ENCODE measurements at places on chromosomes 7 and 10.
A peak's percentile ranks its signal among the peaks of the same experiment; 100 is the strongest.

GRCh38 chr10:109587366-109587765 is 335.9 kb downstream of the XPNPEP1 start:
- no peak for DNase-seq

DNA sequence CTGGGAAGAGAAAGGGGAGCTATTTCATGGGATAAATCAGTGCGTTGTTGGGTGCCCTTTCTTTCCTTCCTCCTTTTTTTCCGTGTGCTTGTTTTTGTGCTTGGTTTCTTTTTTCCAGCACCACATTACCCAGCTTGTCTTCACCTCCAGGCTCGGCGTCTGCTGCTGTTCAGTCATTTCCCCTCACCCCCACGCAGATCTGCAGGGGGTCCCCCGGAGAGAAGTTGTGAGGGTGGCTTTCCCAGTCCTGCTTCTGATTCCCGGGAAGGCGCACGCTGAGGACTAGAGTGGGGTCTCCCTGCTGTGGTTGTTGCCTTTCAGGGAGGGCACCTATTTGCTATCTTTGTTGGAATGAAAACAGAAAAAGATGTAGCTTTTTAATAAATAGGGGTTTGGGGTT is 1.6 kb downstream of the CAMK1D start:
- no peak for DNase-seq

- DNase-seq: no peak
Observed at GRCh38 chr7:157955348-157955999, 618.7 kb downstream of the DNAJB6 start.

DNA sequence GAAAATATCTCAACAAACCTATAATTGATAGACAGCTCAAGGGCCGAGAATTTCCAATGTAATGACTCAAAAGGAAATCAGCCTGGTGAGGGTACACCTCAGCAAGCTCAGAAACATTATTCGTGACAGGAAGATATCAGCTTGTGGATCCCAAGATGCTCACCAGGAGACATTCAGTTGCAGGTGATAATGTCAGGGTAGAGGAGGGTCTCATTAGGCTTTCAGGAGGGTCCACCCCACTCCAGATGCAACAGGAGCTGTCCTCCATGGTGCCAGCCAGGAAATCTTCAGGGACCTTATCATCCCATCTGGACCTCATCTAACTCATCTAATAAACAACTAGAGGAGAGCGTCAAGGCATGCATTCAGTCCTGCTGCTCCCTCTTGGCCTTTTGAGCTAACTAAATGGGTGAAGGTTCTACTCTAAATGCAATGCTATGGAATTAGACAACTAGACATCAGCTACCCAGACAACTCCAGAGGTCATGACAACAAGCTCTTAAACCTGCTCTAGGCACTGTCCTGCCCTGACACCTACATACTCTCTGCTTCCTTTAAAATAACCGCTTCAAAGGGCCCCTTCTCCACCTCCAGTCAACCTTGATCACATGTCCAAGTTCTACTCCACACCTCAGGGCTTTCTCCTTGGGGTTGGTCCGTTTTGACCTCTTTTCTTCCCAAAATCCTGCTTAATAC is 4.3 kb upstream of the GIMAP5 start:
- DNase-seq: no peak

GRCh38 chr7:3011211-3011852 is 32.3 kb downstream of the CARD11 start:
- no peak for DNase-seq

DNA sequence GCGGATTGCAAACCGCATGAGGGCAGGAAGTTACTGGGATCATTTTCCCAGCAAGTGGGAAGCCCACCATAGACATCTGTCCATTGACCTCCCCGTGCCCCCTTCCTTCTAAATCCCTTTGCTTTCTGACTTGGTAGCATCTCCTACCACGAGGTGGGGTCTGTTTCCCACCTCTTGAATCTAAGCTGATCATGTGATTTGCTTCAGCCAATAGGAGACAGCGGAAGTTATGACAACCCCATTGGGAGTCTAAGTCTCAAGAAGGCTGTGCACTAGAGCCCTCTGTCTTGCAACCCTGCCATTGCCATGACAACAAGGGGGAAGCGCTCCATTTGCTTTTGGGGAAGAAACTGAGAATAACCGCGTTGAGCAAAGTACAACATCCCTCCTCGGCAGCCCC is 39.2 kb upstream of the CARD11 start:
- no peak for DNase-seq

- DNase-seq: peak; percentile 21
Observed at GRCh38 chr10:110498982-110499795, 1.5 kb downstream of the DUSP5 start.

DNA sequence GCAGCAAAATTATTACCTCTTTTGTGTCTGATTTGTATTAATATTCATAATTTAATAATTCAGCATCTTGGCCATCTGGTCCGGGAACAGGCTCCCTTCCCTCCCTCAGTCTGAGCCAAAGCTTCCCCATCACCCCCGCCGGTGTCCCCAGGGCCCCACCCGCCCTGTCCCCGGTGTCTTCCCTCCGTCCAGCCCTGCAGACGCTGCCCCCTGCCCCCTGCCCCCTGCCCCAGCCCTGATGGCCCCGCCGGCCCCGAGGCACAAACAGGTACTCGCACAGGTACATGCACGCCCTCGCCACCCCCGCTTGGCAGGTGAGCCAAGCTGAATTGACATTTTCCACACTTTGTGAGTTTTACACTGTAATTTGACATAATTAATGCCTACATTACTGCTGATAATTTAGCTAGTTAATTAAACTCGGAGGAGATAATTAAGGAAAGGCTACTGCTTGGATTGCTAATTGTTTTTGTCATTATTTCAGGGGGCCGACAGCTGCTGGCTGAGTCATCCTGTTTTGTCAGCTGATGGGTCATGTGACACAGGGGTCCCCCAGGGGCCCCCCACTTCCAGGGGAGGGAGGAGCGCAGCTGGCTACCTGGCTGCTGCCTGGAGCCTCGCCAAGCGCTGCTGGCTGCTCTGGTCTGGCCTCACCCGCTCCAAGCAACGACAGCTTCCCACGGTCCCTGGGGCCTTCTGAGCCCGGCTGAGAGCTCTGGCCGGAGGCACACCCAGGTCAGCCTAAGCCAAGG is 36.6 kb downstream of the MICALL2 start:
- DNase-seq: no peak

DNA sequence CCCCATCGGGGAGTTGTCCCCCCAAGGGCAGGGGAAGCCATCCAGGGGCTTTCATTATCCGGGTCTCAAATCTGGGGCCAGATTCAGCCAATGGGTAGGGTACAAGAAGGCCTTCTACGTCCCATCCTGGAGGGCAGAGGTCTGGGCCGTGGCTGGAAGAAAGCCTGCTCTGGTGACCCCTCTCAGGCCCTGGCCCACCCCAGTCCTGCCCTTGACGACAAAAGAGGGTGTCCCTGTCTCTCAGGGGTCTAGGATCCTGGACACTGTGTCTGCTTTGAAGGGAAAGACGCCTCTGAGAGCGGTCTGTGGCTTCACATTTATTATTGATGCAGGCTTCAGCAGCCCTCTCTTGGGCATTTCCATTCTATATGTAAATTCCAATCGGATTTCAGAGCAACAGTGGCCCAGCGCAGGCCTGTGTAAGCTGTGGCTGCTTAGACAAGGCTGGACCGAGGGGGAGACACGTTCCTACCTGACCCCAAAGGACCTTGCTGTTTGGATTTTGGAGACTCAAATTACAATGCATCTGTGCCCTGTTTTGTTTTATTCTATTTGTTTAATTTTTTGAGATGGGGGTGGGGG is 83.2 kb upstream of the BAIAP2L1 start:
- no peak for DNase-seq

- DNase-seq: no peak
Observed at GRCh38 chr10:120385992-120386391, 71.0 kb upstream of the PLPP4 start.

- no peak for DNase-seq
Observed at GRCh38 chr7:76515999-76516443, 5.7 kb downstream of the UPK3B start.

DNA sequence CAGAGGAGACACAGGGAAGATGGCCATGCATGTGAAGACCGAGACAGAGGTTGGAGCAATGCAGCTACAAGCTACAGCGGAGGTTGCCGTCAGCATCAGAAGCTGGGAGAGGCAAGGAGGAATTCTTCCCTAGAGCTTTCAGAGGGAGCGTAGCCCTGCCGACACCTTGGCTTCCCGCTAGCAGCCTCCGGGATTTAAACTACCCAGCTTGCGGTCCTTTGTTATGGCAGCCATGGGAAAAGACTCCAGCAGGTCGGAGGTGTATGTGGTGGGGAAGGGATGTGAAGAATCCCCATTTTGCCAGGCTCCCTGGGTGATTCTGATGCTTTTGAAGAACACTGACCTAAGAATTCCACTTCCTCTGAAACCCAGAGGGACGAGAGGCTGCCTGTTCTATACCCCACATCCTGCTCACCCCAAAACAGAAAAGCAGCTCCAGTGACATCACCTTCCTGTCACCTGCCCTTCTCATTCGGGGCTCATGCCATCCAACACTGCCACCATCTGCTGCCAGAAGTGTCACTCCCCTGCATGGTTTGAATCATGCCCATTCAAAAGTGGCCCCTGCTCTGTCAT is 3.3 kb upstream of the SEPHS1 start:
- no peak for DNase-seq

DNA sequence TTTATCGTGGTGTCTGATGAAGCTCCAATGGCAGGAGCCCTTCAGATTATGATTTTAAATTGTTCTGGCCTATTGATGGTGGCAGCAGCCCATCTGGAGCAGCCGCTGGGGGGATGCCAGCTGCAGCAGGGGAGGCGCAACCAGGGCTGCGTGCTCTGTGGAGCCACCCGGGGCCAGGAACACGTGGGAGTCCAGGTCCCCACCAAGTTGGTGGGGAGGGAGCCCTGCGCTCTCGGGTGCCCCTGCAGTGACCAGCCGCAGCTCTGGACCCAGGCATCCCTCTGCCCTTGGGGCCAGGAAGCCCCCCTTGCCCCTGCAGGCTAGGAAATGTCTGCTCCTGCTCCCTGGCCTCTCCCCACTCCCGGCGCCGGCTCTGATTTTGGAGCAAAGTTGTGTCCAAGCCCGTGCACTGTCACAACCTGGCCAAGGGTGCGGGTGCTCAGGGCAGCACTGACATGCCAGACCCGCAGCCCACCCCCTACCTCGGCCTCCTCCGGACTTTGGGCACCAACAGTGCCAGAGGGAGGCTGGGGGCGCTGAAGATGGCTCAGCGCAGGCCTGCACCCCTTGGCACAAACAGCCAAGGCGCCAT is 147.2 kb upstream of the ADO start:
- no peak for DNase-seq

- no peak for DNase-seq
Observed at GRCh38 chr7:37365405-37365804, 83.3 kb downstream of the ELMO1 start.

- no peak for DNase-seq
Observed at GRCh38 chr10:78381107-78381506, 347.4 kb downstream of the RPS24 start.

DNA sequence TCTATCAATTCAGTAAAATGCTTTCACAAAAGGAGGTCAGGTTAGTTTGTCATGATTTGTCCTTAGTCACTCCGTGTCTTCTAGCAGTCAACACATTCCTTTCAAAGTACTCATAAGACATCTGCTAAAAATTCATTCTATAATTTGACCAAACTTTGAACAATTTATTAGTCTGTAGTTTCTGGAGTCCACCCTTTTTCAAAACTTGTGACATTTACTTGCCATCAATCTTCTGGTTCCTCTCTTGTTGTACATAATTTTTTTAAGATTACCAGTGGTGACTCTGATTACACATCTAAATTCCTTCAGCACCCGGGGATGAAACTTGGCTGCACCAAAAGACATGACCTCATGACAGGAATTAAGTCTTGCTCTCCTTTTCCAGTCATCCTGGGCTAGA is 130.1 kb downstream of the NEBL start:
- DNase-seq: no peak

GRCh38 chr7:155505422-155505793 is 41.0 kb downstream of the CNPY1 start:
- no peak for DNase-seq

DNA sequence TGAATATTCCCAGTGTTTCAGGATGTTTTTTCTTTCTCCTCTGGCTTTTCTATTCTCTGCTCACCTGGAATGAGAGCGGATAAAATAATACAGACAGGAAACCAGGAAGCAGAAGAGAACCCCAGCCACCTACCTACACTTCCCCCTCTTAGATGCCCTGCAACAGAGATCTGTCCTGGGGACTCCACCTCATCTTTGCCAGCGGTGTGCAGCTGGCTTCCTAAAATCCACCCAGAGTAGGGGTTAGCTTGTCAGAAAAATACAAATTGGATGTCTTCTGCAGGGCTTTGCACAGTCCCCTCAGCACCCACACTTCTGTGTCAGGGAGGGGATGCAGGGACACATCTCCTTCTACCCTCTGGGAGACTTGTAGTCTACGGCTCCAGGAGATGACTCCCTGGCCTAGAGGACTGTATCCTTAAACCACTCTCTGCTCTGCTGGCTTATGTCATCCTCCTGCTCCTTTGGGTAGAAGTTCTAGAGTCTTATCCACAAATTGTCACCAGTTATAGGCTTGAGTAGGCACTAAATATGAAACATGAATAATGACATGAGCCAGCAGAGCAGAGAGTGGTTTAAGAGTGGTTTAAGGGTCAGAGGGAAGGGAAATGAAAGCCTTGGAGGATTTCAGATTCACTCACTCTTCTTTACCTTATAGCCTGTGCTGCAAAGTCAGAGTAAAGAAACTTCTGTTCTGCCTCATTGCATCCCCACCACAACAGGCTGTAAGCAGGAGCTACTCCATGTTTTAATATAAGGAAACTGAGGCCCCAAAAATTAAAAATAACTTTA is 749.4 kb downstream of the AUTS2 start:
- no peak for DNase-seq

GRCh38 chr10:72336259-72337038 is 18.3 kb downstream of the DNAJB12 start:
- DNase-seq: no peak

- no peak for DNase-seq
Observed at GRCh38 chr7:44184206-44184872, 4.9 kb downstream of the GCK start.

DNA sequence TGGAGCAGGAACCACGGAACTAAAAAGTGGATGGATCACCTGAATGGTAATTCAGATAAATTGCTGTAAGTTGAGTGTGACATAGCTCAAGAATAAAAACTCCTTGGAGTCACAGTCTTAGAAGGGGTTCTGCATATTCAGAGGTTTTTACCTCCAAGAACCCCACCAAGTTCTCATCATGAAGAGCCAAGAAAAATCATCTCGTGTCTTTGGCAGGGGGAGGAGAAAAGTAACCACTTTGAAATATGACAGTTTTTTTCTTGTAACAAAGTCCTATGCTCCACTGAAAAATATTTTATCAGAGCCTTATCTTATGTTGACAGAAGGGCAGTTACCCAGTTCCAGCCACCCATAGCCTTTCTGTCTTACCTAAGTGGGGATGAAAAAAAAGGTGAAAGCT is 38.2 kb upstream of the MBL2 start:
- no peak for DNase-seq

GRCh38 chr7:66399566-66399965 is 194.4 kb downstream of the TPST1 start:
- DNase-seq: no peak

DNA sequence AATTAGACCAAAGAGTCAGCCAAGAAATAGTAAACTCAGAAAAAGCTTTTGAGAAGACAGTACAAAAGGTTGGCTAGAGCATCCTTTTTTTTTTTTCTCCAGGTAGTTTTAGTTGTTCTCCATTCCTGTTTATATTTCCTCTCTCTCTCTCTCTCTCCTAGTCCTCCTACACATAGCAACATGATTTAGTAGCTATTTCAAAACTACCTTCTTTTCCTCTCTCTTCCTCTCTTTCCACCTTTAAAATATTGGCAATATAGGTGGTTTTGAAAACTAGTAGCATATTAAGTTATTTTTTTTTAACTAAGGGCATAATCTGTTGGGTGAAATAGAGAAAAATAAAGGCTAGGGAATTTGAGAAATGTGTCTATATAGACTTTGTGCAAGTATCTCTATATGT is 5.0 kb downstream of the SKIDA1 start:
- DNase-seq: no peak

- no peak for DNase-seq
Observed at GRCh38 chr7:136324073-136324704, 347.0 kb upstream of the MTPN start.

Measured in T-helper 1 cell (primary cell).